ENCODE measurements at places on chromosomes 12 and 14.
A peak's percentile ranks its signal among the peaks of the same experiment; 100 is the strongest.

GRCh38 chr12:80176706-80177105 lies 77.4 kb downstream of the OTOGL start:
- H3K36me3 ChIP-seq: no peaks in the 10 kb centered on the region
- no peak for DNase-seq
- H3K27ac ChIP-seq: no peak overlapping the region
- H3K4me1 ChIP-seq: peaks cover 10% of the 10 kb centered on the region
- peaks cover 15% of the 10 kb centered on the region for H3K27me3 ChIP-seq

DNA sequence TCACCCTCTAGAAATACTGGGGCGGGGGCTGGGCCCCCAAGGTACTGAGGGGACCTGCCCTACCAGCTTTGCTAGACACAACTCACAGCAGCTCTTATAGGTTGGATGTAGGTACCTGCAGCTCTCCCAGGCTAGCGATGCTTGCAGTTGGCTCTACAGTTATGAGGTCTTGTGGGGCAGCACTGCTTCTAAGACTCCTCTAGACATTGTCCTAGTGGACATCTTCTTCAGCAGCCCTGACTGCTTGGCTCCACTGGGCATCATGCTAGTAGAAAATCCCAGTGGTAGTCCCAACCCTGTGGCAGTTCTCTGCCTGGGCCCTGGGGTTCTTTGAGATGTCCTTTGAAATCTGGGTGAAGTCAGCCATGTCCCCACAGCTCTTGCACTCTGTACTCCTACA lies 419.3 kb upstream of the SEL1L start:
- H3K36me3 ChIP-seq: no peaks in the 10 kb centered on the region
- H3K27me3 ChIP-seq: no peaks in the 10 kb centered on the region
- H3K27ac ChIP-seq: no peak overlapping the region

DNA sequence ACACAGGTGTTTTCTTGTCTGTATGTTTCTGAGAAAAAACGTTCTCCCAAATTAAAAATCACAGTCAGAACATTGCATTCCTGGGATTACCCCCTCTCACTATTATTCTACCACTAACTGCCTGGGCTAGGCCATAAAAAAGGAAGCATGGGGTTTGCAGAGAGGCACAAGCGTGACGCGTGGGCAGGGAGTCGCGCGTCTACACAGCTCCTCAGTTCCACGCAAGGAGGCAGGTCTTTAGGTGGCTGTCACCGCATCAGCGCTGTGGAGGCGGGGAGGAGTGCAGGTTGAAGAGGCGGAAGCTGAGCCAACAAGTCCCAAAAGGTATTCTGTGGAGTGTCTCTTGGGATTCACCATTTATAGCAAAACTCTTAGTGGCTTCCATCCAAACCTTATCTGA lies 109.9 kb downstream of the RIMBP2 start:
- H3K27me3 ChIP-seq: no peaks in the 10 kb centered on the region
- H3K4me1 ChIP-seq: no peaks in the 10 kb centered on the region
- H3K36me3 ChIP-seq: no peaks in the 10 kb centered on the region
- DNase-seq: no peak
- no peak overlapping the region for H3K27ac ChIP-seq

- H3K4me1 ChIP-seq: peaks cover 12% of the 10 kb centered on the region
- H3K27me3 ChIP-seq: no peaks in the 10 kb centered on the region
- H3K4me3 ChIP-seq: no peak overlapping the region
- no peak for DNase-seq
- peak overlapping the region; percentile 16 for H3K27ac ChIP-seq
- peaks cover 34% of the 10 kb centered on the region for H3K36me3 ChIP-seq
Measured at GRCh38 chr14:91154851-91155625, 41.2 kb downstream of the DGLUCY start.

DNA sequence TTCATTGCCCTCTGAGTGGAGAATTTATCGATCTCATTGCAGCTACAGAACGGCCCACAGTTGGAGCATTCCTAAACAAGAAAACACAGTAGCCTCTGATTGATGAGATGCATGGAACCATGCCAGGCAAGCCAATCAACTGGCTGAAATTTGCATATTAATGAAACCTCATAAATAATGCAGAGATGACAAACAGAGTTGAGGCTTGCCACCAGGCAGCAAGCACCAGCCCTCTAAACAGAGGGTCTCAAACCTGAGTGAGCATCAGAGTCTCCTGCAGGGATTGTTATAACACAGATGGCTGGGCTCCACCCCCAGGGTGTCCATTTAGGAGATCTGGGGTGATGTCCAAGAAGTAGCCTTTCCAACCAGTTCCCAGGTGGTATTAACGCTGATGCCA lies 60.9 kb upstream of the CMKLR1 start:
- no peaks in the 10 kb centered on the region for H3K36me3 ChIP-seq
- no peak overlapping the region for H3K4me3 ChIP-seq
- no peak for DNase-seq
- H3K4me1 ChIP-seq: no peaks in the 10 kb centered on the region
- no peaks in the 10 kb centered on the region for H3K27me3 ChIP-seq

GRCh38 chr14:85463512-85463911 lies 66.4 kb upstream of the FLRT2 start:
- DNase-seq: no peak
- H3K4me3 ChIP-seq: no peak overlapping the region
- H3K4me1 ChIP-seq: no peaks in the 10 kb centered on the region
- H3K36me3 ChIP-seq: no peaks in the 10 kb centered on the region
- H3K27ac ChIP-seq: no peak overlapping the region

- no peak for DNase-seq
- no peaks in the 10 kb centered on the region for H3K4me1 ChIP-seq
- no peaks in the 10 kb centered on the region for H3K36me3 ChIP-seq
- no peak overlapping the region for H3K27ac ChIP-seq
Measured at GRCh38 chr14:76051717-76052465, 66.3 kb downstream of the IFT43 start.

GRCh38 chr14:76117789-76118484 lies 33.8 kb upstream of the GPATCH2L start:
- no peak for DNase-seq
- H3K36me3 ChIP-seq: no peaks in the 10 kb centered on the region
- peaks cover 5% of the 10 kb centered on the region for H3K27me3 ChIP-seq
- H3K4me1 ChIP-seq: no peaks in the 10 kb centered on the region
- H3K4me3 ChIP-seq: no peak overlapping the region

- H3K27ac ChIP-seq: no peak overlapping the region
- no peak for DNase-seq
- H3K4me1 ChIP-seq: no peaks in the 10 kb centered on the region
- no peaks in the 10 kb centered on the region for H3K36me3 ChIP-seq
- no peaks in the 10 kb centered on the region for H3K27me3 ChIP-seq
Measured at GRCh38 chr14:79852950-79853744, 358.2 kb downstream of the DIO2 start.

DNA sequence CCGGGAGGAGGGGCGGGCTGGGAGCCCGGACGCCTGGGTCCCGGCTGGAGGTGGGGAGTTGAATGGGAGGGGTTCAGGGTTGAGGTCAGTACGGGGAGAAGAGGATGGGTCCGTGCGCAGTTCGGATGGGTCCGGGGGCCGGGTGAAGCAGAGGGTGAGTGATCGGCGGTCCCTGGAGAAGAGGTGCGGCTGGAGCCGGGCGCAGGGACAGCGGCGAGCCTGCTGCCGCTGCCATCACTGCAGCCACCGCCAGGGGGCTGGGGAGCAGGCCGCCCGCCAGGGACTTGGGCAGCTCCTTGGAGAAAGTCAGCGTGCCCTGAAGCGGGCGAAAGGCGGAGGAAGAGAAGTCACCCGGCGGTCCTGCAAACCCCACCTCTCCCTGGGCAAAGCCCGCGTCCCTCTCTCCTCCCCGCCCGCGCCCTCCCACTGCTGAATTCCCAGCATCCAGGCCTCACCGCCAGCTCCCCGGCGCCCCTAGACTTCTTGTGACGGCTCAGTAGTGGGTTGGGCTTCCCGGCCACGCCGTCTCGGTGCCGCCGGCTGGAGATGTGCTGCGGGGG lies 6.0 kb upstream of the GPR84 start:
- peaks cover 8% of the 10 kb centered on the region for H3K27me3 ChIP-seq
- H3K4me3 ChIP-seq: peak overlapping the region; percentile 40
- H3K27ac ChIP-seq: no peak overlapping the region
- no peaks in the 10 kb centered on the region for H3K36me3 ChIP-seq
- H3K4me1 ChIP-seq: peaks cover 34% of the 10 kb centered on the region
- peak; percentile 78 for DNase-seq

All from activated CD4-positive, alpha-beta T cell treated with anti-CD3 and anti-CD28 coated beads, Interleukin-2, amount 10 ng/mL, durations not matched to agents 24 days and 14 days (primary cell).